LNCaP clone FGC (cell line): ENCODE measurements at places on chromosomes 16 and 17.

GRCh38 chr16:77234611-77235010 is 35.4 kb downstream of the SYCE1L start:
- DNase-seq: no peak

DNA sequence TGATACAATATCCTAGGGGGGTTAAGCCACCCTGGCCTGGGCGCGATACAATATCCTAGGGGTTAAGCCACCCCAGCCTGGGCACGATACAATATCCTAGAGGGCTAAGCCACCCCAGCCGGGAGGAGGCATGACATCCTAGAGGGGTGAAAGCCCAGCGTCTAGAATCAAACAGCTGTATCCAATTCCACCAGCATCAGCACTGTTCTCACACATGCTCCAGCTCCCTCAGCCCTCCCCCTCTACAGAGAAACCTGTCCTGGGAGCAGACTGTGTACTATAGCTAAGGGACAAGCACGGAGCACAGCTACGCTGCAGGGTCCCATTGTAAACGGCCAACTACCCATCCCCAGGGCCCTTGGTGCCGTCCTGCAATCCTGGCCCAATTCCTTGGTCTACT is 6.2 kb downstream of the GINS2 start:
- DNase-seq: no peak

- peak; percentile 50 for DNase-seq
These were observed 211.3 kb downstream of the CA10 start for GRCh38 chr17:51947160-51947735.

GRCh38 chr17:263773-264172 is 82.3 kb upstream of the DOC2B start:
- no peak for DNase-seq

- DNase-seq: no peak
These were observed 781 bp downstream of the ARHGDIA start for GRCh38 chr17:81870131-81870980.

- no peak for DNase-seq
These were observed 78.8 kb upstream of the CBX4 start for GRCh38 chr17:79917902-79918484.

GRCh38 chr17:75514919-75515495 is 330 bp downstream of the CASKIN2 start:
- DNase-seq: no peak

DNA sequence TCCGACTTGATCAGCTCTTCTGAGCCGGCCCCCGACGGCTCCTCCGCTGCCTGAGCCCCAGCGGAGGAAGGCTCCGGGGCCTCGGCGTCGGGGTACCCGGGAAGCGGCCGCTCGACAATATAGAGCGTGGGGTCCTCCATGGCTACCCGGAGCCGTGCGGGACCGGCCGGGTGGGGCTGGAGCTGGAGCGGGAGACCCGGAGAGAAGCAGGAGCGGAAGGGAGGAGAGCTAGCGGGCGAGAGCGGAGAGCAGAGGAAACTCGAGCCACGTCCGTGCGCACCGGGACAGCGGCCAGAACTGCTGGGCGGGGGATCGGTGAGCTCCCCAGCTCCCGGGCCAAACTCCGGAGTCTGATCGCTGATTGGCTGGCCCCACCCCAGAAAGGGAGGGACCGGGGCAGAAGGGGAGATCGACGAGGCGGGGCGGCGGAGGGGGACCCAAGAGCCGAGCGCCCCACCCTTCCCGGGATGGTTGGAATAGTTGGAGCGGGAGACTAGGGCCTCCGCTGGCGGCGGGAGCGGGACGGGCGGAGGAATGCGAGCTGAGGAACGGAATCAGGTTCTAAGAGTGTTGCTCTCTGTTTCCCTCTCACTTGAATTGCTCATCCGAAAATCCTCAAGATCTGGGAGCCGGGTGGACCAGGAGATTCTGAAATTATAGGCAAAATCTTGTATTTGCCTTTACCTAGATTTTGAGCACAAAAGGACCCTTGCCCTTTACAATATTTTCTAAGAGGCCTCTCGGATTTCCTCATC is at the start of gene CAVIN1:
Gene CAVIN1, minus strand, starts transcription at position 299 of the 755 bp plus-strand sequence. Its CDS starts 159 bp downstream, at position 140.
- peak; percentile 22 for DNase-seq

- DNase-seq: no peak
These were observed 54.1 kb downstream of the VMP1 start for GRCh38 chr17:59761385-59762048.
